ENCODE measurements at places on chromosomes 11 and 22. TPM values are rescaled to one million over a fixed set of nuclear protein-coding genes. Genes with fewer than 3 reads are reported as not detected.

The KCNK7 gene
- not detected for total RNA-seq

The DEUP1 gene
- total RNA-seq: not detected

The GSTT2B gene
- 4.7 TPM for total RNA-seq

The EHF gene
- total RNA-seq: not detected

The SCGB2A2 gene
- total RNA-seq: not detected

The KRTAP5-10 gene
- not detected for total RNA-seq

The MAPK8IP1 gene
- 18.8 TPM for total RNA-seq

The TSSC4 gene
- total RNA-seq: 23.5 TPM

The CSF2RB gene
- 2.6 TPM for total RNA-seq

The LARGE2 gene
- total RNA-seq: not detected

The TNNT3 gene
- total RNA-seq: 4,042 TPM

The MMP12 gene
- not detected for total RNA-seq

The CARD10 gene
- 5.7 TPM for total RNA-seq

The ZNF215 gene
- total RNA-seq: 1.6 TPM

The ELFN2 gene
- total RNA-seq: under 0.01 TPM

The MEN1 gene
- total RNA-seq: 7.3 TPM

The GLB1L2 gene
- 1.0 TPM for total RNA-seq

The FGF4 gene
- 1.6 TPM for total RNA-seq

The B3GAT1 gene
- under 0.01 TPM for total RNA-seq

The ARRB1 gene
- total RNA-seq: 30.3 TPM

The NRGN gene
- not detected for total RNA-seq

The ANO5 gene
- 24.0 TPM for total RNA-seq

The HTR3A gene
- not detected for total RNA-seq

The OR10D3 gene
- 0.52 TPM for total RNA-seq

The GPHA2 gene
- total RNA-seq: not detected

The APOBEC3H gene
- not detected for total RNA-seq

The SLC22A6 gene
- total RNA-seq: not detected

The OR52A1 gene
- total RNA-seq: not detected

The IRAG1 gene
- 2.6 TPM for total RNA-seq

The PTPMT1 gene
- total RNA-seq: 18.8 TPM

The CABP2 gene
- not detected for total RNA-seq

The NAGA gene
- total RNA-seq: 26.1 TPM

The CCDC116 gene
- total RNA-seq: not detected

The COX8A gene
- total RNA-seq: 481 TPM

The CRACR2B gene
- 5.7 TPM for total RNA-seq

The CD248 gene
- total RNA-seq: 19.3 TPM

The BLID gene
- total RNA-seq: 0.52 TPM

The PRRG4 gene
- total RNA-seq: under 0.01 TPM

The MMP3 gene
- total RNA-seq: not detected

The PLA2G3 gene
- not detected for total RNA-seq

The PAX6 gene
- not detected for total RNA-seq

The XKR3 gene
- not detected for total RNA-seq

The DNAL4 gene
- total RNA-seq: 12.0 TPM

The MIOX gene
- total RNA-seq: not detected

The TCN2 gene
- 5.2 TPM for total RNA-seq

The TECTA gene
- 1.0 TPM for total RNA-seq

The DAGLA gene
- 1.0 TPM for total RNA-seq

The SCARF2 gene
- total RNA-seq: 7.8 TPM

The C22orf42 gene
- not detected for total RNA-seq
